Panc1 (cell line): ENCODE measurements at places on chromosomes 2 and 18. TPM values are rescaled to one million over a fixed set of nuclear protein-coding genes. Genes with fewer than 3 reads are reported as not detected.

The ALPI gene
- total RNA-seq = not detected

The GALNT14 gene
- total RNA-seq = 0.67 TPM

- peaks cover 7% of the 10 kb centered on the region for H3K27me3 ChIP-seq
- H3K4me1 ChIP-seq = no peaks in the 10 kb centered on the region
- no peak for DNase-seq
- no peak overlapping the region for H3K4me3 ChIP-seq
- H3K27ac ChIP-seq = no peak overlapping the region
Observed at GRCh38 chr2:88211003-88211808, 41.1 kb downstream of the THNSL2 start.

The FAM237A gene
- total RNA-seq = not detected

GRCh38 chr2:28058791-28059190 lies 168.3 kb downstream of the BABAM2 start:
- H3K36me3 ChIP-seq = no peaks in the 10 kb centered on the region
- DNase-seq = no peak
- H3K27ac ChIP-seq = no peak overlapping the region
- no peaks in the 10 kb centered on the region for H3K27me3 ChIP-seq
- H3K4me3 ChIP-seq = no peak overlapping the region
- no peaks in the 10 kb centered on the region for H3K4me1 ChIP-seq

GRCh38 chr2:176854878-176855277 lies 357.7 kb upstream of the HNRNPA3 start:
- H3K27ac ChIP-seq = no peak overlapping the region
- H3K4me3 ChIP-seq = no peak overlapping the region
- no peaks in the 10 kb centered on the region for H3K36me3 ChIP-seq
- no peaks in the 10 kb centered on the region for H3K4me1 ChIP-seq

The CPLX4 gene
- not detected for total RNA-seq

The LOXHD1 gene
- not detected for total RNA-seq

The ALKAL2 gene
- not detected for total RNA-seq

The NGEF gene
- total RNA-seq = 17.8 TPM

GRCh38 chr18:10839421-10839820 lies 309.9 kb downstream of the PIEZO2 start:
- DNase-seq = no peak
- no peaks in the 10 kb centered on the region for H3K36me3 ChIP-seq
- no peak overlapping the region for H3K4me3 ChIP-seq
- no peak overlapping the region for H3K27ac ChIP-seq
- no peaks in the 10 kb centered on the region for H3K27me3 ChIP-seq

DNA sequence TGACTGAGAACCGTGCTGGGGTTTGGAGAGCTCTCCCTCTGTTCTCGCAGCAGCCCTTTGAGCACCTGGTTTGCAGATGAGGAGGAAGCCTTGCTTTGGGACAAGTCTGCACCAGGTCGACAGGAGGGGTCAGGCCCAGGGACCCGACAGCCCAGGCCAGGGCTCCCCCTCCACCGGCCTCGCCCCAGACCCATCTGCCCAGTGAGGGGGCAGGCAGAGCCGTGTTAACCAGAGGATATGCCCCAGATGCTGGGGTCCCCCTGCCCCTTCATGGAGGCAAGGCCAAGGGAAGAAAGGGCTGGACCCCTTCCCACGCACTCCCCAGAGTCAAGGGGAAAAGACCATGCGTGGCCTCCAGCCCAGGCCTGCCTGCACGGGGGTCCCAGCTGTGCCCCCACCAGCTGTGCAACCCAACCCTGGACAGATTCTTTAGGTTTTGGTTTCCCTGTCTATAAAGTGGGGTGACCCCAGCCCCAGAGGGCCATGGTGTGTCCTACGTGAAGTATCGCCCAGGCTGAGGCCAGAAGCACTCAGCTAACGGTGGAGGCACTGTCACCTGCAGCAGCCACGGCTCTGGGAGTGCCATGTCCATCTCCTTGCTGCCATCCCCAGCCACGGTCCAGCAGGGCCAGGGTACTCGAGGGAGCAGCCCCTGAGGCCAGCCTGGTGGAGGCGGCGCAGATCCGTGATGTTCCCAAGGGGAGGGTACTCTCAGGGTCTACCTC lies 4.8 kb upstream of the SNED1 start:
- no peaks in the 10 kb centered on the region for H3K36me3 ChIP-seq
- H3K4me3 ChIP-seq = no peak overlapping the region
- H3K27me3 ChIP-seq = no peaks in the 10 kb centered on the region
- H3K27ac ChIP-seq = no peak overlapping the region
- DNase-seq = no peak

DNA sequence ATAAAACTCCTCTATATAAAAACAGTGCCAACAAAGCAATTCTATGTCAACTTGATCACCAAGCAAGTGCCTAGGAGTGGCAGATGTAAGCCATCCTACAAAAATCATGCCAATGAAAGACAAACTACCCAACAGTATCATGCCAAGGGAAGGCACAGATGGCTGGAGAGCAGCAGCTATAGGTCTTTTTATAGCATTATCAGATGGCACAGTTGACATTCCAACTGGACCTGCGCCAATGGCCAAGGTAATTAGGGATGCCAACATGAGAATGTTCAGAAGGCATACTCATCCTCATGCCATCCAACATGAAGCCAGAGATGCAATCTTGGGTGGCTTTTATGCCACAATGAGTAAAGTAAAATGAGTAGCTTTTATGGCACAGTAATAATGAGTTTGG lies 237.3 kb downstream of the OTX1 start:
- no peaks in the 10 kb centered on the region for H3K36me3 ChIP-seq
- DNase-seq = no peak
- no peak overlapping the region for H3K27ac ChIP-seq
- H3K4me1 ChIP-seq = no peaks in the 10 kb centered on the region
- H3K27me3 ChIP-seq = no peaks in the 10 kb centered on the region

DNA sequence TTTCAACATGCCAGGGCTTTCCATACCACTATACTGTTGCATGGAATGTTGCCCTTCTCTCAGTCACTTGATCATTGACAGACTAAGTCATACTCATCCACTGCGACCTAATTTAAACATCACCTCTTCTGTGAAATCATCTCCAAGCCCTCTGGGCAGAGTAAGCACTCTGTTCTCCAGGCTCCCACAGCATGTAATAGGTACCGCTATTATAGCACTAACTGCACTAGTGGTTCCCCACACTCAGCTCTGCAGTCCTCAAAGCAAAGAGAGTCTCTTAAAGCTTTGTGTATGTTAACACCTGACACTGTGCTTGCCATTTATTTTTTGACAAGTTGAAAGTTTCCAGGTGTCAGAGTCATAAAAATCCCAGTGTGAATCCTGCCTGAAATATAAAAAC lies 947.2 kb downstream of the ERBB4 start:
- H3K4me1 ChIP-seq = no peaks in the 10 kb centered on the region
- no peak for DNase-seq
- H3K36me3 ChIP-seq = no peaks in the 10 kb centered on the region
- no peak overlapping the region for H3K4me3 ChIP-seq
- no peak overlapping the region for H3K27ac ChIP-seq

The YIPF4 gene
- 45.9 TPM for total RNA-seq

- H3K27me3 ChIP-seq = no peaks in the 10 kb centered on the region
- no peaks in the 10 kb centered on the region; the same call in 1 of the 2 replicates for H3K36me3 ChIP-seq
- no peak for DNase-seq
- no peaks in the 10 kb centered on the region for H3K4me1 ChIP-seq
Observed at GRCh38 chr2:51299370-51299769, 267.4 kb upstream of the NRXN1 start.
